ENCODE measurements at places on chromosomes 16 and 17.

DNA sequence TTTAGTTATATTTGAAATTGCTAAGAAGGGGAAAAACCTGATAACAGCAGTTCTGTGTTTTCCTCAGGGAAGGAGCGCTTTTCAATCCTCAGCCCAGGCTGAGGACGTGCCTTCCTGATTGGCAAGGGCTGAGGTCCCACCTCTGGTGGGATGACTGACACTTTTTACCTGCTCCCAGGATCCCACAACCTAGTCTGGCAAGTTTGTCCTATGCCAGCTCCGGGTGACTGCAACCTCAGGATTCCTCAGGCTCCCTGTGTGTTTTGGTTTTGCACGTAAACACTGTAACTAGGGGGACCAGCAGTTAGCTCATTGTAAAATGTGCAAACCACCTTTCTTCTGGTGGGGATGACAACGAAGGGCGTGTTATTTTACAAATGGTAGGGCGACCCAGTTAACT, 7.5 kb downstream of the MARCHF10 start:
- DNase-seq, result no peak

DNA sequence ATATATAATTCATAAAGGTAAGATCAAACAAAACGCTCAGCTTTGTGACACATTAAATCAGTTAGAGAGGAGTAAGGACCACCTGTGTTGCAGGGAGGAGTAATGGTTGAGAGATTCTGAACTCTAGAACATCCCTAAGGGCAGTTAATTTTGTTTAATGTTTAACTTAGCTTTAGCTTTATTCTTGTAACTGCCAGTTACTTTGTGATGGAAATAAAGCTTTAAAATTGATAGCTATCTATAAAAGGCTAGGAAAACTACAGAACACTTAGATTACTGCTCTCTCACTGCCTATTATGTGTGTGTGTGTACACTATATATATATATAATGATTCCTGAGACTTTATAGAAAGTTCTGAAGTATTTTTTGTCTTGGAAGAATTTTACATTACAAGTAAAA, 37.8 kb downstream of the PTRH2 start:
- DNase-seq, result no peak

DNA sequence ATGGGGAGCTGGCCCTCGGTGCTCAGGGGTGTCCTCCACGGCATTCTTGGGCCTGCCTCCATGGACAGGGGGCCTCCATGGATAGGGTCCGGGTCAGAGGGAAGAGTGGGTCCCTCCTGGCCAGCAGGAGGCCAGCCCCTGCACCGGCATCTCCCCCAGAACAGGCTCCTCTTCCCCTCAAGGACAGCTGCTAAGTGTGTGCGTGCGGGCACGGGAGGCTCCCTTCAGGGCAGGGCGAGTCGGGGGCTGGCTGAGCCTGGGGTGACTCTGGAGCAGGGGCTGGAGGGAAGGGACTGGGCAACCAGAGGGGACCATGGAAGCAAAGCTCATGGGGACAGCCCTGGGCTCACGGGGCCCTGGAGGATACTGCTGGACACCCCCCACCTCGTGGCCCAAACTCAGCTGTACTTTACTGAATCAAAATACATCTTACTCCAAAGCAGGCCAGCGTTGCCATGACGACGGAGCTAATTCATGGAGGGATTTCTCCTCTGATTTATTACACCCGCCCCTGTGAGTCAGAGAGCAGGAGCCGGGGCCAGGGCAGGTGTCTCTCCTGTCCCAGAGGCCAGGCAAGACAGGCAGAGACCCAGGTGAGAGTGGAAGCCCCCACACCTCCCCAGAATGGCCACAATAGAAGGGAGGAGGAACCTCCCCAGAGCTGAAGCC, 2.1 kb downstream of the CASKIN1 start:
- DNase-seq, result no peak

DNA sequence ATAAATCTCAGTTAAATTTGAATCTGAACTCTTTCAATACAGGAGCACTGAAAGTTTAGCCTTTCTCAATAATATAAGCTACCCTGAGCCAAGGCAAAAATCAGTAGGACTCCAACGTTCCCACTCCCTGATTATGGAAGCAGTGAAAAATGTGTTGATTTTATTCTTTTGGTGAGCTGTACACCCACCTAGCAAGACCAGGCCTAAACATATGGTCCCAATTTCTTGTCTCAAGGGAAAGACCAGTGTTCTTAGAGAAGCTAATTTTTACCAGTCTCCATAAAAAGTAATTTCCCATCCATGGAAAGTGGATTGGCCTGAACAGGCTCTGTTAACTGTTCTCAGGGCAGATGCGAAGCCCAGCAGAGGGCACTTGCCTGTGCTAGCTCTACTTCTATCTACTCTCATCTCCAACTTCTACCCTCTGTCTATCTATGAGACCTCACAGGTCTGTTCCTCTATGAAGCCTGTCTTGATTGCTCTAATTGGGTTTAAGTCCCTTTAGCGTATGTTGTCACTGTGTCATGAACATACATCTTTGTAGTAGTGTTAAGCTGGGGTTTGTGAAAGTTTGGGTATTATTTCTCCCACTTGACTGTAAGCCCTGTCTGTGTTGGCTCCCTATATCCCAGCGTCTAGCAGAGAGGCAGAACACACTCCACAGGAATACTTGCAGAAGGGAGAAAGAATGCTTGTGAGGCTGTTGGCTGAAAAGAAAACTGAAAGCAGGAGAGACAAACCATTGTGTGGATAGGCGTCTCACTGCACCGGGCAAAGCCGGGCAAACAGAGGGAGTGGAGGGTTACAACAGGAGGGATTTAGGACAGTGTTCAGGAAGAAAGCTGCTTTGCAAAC, 167.1 kb upstream of the MAF start:
- DNase-seq, result peak; percentile 16

DNA sequence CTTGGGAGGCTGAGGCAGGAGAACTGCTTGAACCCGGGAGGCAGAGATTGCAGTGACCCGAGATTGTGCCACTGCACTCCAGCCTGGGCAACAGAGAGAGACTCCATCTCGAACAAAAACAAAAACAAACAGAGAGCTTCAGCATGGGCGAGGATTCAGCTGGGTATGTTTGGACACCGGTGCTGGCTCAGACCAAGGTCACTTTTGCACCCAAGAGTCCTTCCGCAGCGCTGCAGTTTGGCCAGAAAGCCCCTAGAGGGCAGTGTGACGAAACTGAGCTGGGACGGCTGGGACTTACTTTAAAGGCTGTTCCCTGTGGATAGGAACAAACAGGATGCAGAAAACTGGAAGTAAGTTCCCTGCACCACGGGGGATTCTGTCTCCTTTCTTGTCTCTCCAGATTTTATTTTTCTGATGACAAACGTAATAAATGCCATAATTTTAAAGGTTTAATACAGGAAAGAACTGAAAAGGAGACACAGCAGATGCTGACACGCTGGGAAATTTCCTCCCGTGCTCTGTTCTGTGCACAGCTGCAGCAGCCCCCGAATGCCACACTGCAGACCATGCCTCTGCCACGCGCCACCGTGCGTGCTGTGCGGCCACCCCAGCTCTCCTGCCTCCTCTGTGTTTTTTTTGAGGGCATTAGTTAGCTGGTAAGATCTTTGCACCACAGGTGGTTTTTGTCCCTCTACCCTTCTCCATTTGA, 25.2 kb upstream of the USP36 start:
- peak; percentile 23 for DNase-seq

DNA sequence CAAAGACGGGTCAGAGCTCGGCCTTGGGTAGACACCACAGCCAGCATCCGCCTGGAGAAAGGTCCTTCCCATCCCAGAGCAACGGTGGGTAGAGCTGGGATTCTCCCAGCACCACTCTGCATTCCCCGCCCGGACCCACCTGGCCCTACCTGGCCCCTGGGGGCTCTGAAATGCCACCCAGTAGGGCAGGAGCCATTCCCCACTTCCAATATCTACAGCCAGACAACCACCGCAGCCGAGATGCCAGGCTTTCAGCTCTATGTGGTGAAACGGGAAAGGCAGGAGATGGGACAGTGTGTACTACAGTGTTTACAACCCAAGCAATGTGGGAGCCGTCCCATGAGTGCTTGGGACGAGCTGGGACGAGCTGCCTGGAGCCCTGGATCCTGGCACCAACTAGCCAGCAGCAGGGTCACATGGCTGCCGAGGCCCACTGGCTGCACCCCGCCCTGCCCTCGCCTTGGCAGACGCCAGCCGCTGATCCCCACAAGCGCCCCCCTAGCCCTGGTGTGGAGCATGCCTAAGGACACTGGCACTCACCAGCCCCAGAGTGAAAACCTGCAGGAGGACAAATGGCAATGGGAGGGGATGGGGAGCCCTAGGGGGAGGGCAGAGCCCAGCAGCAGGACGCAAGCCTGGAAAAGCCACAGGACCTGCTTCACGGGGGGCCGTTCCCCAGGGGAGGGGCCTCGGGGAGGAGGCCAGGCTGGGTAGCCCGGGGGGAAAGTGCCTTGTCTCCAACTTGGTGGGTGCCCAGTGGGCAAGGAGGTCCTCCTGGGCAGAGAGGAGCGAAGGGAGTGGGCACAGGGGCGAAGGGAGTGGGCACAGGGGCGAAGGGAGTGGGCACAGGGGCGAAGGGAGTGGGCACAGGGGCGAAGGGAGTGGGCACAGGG, 13.5 kb downstream of the TMC6 start:
- DNase-seq, result peak; percentile 91

- no peak for DNase-seq
Measured at GRCh38 chr16:66931665-66932064, 2.5 kb downstream of the CIAO2B start.

GRCh38 chr16:87284183-87284582, 33.0 kb downstream of the C16orf95 start:
- no peak for DNase-seq

- no peak for DNase-seq
Measured at GRCh38 chr16:50238868-50239301, 27.5 kb upstream of the ADCY7 start.

- DNase-seq, result no peak
Measured at GRCh38 chr17:41103896-41104295, 1.3 kb upstream of the KRTAP4-9 start.

DNA sequence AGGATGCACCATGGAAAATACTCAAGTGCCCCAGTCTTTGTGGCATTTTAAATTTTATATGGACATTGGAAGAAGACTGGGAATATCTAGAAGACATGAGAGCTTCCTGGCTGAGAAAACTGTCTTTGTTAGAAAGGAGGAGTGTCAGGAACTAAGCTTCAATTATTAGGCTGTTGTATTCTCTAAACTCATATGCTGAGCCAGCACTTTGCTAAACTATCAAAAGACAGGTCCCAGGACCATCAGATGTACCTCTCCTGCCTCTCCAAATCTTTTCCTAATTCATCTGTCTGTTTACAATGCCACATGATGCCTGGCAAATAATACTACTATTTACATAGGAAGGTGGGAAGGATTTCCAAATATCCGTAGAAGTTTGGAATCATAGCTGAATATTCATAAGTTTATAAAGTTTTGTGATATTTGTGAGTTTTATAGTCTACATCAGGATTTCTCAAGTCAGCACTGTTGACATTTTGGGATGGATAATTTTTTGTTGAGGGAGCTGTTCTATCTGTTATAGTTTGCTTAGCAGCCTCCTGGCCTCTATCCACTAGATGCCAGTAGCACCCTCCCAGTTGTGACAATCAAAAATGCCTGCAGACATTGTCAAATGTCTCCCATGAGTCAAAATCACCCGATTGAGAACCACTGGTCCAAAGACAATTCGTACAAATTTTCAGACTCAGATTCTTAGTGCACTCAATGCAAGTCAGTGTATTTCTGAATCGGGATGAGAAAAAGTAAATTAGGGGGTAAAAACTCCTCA, 61.2 kb upstream of the NETO2 start:
- no peak for DNase-seq

All from C1 segment of cervical spinal cord (tissue), 14 donors.